ENCODE measurements at places on chromosomes 2 and 18. TPM values are rescaled to one million over a fixed set of nuclear protein-coding genes. Genes with fewer than 3 reads are reported as not detected.

Gene UGT1A8
- total RNA-seq = 19.3 TPM

Gene TMEM182
- total RNA-seq = 2.5 TPM

Gene KLF7
- 7.5 TPM for total RNA-seq

Gene NEB
- 0.18 TPM for total RNA-seq

Gene SLC4A5
- total RNA-seq = 2.2 TPM

Gene PROKR1
- total RNA-seq = not detected

Gene PDK1
- total RNA-seq = 16.9 TPM

DNA sequence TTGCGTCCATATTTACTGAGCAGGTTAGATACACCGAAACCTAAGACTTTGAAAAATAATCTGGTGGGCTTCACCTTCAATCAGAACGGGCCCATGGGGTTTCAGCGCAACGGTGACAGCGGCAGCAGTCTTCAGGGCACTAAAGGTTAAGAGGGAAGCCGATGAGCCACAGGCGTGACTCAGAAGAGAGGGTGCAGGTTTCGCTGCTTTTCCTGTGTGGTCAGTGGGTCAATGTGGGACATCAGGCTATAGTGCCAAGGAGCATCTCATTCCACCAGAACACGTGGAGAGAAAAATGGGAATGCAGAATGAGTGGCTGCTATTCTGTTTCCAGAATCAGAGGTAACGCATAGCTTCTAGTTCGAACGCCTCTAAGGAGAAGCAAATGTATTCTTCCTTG, 8.9 kb downstream of the PTGR3 start:
- DNase-seq = no peak

DNA sequence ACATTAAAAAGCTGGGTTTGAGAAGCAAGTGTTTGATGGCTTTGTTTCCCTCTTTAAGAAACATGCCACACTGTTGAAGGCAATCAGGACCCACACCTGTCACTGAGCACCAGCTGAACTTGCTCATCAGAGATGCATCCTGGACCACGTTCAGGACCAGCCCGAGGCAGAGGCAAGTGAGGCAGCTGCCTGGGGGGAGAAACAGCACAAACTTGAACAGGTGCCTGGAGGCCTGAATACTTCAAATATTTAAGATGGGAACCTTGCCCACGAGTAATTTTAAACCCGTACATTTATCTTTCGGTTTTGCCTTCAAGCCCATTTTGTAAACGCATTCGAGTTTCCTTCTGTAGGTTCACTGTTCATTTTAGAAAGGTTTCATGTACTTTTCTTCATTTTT, 421.3 kb downstream of the NYAP2 start:
- DNase-seq = no peak

DNA sequence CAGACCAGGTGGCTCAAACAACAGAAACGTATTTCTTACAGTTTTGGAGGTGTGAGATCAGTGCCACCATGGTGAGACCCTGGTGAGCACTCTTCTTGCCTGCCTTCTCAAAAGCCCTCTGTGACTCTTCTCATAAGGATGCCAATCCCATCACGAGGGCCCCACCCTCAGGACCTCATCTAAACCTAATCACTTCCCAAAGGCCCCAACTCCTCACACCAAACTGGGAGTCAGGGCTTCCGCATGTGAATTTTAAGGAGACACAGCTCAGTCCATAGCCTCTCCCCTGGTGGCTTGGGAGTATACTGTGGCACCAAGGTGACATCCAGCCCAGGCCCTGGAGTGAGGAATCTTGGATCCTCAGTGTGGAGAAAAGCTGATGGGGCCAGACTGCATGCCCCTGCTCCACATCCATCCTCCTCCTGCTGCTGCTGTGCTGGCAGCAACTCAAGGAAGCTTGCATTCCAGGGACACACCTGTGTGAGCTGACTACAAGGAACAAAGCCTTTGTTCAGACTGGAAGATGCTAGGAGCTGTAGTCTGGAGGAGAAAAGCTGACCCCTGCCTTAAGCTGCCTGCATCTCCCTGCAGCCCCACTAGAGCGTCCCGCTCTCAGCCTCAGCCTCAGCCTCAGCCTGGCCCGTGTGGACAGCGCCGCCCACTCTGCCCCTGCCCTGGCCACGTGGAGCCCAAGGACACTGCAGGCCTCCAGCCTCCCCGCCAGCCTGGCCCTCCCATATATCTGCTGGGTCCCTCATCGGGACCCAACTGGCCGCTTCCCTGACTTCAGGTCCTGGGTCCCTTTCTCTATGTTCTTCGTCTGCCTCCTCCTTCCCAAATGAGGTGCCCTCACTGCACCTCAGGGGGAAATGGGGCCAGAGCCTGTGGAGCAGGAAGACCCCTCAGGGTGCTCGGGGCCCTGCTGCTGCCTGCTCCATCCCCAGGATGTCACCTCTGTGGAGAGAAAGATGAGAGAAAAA, 87.8 kb upstream of the RAB6C start:
- no peak for DNase-seq

- DNase-seq = no peak
These were observed 73.8 kb upstream of the ITM2C start for GRCh38 chr2:230790981-230791380.

DNA sequence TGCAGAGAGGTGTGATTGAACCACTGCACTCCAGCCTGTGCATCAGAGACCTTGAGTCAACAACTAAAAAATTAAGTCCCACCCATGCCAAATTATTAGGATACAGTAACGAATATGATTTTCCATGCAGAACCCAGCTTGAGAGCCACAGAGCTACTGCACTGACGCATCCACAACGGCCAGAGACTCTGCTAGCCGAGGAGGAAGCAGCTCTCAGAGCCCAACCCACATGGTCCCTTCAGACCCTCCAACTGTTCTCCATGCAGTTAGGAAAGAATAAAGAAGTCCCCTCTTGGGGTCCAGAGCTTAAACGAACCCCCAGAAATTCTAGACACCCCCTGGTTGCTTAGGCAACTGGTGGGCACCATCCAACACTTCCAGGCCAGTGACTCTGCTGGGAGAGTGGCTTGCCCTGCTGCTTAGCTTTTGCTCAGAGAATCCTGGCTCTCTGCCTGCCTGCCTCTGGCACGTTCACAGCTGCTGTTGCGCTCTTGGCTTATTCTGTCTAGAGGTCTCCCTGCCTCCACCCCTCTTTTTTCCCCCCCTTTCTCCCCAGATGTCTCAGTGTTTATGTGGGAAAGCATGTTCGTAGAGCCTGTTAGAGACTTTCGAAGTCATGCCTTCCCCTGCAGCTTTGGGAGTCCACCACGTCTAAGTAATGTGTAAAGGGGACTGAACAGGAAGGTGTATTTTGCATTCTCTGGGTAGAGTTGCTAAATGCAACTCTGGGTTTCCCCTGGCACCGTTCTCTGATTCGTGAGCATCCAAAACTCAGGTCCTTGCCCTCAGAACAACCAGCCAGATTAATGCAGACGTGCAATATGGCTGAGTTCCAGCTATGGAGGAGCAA, 26.0 kb upstream of the SP3 start:
- DNase-seq = peak; percentile 58

DNA sequence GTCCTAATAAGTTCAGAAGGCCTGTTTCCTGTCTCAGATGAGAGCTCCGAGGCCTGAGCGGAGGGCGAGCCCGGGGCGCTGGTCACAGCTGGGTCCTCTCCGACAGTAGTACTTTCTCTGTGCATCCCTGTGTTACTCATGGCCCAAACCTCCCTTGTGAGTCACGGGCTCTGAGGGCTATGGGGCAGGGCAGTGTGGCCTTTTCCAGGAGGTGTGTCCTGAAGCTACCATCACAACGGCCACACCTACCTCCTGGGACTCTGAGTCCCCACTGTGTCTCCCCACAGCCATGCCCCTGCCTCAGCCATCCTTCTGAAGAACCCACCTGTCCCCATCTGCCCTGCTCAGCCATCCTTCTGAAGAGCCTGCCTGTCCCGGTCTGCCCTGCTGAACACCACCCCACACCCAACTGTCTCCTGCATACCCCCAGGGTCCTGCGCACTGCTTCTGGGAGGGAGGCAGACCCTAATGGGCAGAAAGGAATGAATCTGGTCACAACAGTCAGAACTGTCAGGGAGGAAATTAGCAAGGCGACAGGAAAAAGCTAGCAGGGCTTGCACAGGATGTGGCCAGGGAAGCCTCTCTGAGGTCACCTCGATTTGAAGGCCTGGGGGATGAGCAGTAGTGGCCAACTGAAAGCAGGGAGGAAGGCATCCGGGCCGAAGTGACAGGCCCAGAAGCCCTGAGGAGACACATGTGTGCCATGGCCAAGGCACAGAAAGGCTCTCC, 145.4 kb upstream of the RIOK3 start:
- DNase-seq = no peak

DNA sequence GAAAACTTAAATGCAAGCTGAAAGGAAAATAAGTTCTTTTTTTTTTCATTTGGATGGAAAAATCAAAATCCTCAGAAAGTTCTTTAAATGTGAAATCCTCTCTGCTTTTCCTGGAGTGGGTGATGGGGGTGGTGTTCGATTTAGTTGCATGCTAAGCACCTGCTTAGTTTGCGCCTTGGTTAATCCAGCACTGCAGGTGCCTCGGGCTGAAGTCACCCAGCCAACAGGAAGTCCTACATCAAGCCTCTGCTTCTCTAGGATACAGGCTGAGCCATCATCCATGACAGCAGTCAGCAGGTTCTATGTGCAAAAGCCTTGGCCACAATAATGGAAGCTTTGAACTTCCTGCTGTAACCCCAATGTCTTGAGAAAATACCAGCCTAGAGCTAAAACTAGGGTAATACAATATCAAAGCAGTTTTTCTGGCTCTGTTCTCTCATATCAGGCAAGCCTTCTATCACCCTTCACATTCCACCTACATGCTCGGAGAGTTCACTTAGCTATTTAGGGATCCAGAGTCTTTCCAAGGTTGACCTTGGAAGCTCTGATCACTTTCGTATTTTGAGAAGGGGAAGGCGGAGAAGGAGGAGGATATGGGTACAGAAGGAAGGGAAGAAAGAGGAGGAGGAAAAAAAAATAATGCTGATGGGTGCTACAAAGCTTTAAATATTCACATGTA, 116.1 kb upstream of the LRRTM1 start:
- DNase-seq = no peak

GRCh38 chr2:237464757-237465391, 22.2 kb upstream of the MLPH start:
- no peak for DNase-seq

DNA sequence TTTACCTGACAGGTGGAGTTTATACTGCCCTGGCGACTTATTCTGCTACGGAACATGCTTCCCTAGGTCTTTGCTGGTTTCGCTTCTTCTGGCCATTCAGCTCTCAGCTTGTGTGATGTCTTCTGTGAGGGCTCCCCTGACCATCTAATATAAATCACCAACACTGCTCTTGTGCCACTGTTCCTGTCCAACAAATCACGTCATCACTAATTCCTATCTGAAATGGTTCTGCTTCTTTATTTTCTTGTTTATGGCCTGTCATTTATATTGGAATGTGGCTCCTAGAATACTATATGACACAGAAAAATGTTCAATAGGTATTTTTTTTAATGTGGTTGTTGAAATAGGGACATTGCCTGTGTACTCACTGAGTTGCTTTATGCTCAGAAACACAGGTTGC, 171.5 kb downstream of the CD8B2 start:
- no peak for DNase-seq

DNA sequence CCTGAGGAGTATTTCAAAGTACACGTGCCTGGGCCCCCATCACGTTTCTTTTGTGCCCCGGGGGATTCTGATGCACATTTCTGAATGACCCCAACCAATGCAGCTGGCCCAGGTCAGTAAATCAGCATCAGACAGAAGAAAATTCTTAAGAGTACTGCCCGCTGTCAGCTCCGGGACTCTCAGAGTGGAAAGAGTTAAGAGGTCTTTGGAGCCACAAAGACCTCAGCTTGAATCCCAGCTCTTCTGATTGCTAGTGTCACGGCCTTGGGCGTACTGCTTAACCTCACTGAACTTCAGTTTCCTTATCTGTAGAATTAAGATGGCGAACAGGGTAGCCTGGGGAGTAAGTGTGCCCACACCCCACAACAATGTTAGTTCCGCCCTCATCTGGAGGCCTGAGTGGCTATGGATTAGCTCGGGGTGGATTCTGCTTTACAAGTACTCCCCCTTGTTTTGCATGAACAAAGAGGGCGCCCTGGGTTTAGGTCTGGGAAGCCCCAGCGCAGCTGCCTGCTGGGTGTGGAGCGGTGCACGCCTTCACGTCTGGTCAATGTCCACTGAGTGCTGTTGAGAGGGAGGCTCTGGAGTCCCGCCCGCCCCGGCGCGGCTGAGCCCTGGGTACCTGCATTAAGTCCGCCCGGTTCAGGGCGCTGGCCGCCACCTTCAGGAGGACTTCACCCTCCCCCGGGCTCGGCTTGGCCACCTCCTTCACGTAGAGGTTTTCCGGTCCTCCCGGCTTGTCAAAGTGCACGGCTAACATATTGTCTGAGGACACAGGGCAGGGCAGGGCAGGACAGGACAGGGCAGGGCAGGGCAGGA, 858 bp downstream of the TP53I3 start:
- DNase-seq = peak; percentile 91

DNA sequence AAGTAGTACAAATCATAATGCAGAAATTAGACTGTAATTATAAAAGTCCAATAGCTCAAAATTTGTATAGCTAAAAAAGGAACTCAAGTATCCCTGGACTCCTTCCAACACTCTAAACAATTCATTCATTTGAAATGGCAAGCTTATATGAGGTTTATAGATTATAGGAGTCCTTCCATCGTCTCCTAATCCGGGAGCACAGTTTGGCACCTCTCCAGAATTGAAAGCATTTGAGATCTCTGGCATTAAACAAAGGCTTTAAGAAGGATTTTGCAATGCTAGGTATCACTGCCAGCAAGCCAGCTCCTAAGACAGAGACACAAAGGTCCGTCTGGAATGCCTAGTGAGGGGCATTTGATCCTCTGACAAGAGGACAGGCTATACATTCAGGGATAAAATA, 90.9 kb downstream of the ACVR1 start:
- no peak for DNase-seq

DNA sequence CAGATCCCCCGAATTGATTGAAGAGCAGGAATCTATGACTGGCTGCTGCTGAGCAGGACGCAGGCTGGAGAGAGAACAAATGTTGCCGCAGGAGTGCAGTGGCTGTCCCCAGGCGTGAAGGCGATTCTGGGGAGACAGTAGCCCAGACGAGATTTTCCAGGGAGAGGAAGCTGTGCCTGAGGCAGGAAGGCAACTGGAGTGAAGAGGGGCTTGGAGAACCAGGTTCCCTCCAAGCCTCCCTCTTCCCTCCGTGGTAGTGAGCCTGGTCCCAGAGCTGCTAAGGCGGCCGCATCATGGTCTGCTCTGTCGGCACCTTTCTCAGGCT, 1.3 kb upstream of the NPPC start:
- no peak for DNase-seq

GRCh38 chr2:174830561-174830960, 66.3 kb upstream of the CHRNA1 start:
- no peak for DNase-seq

All from left colon (tissue), 2 donors.